A549 treated with GW870086 at 1 μM for 4 hours (cell line): ENCODE measurements at places on chromosomes 4 and X. TPM values are rescaled to one million over a fixed set of nuclear protein-coding genes. Genes with fewer than 3 reads are reported as not detected.

Gene POF1B
- total RNA-seq = 2.3 to 2.8 TPM (median 2.5 TPM) in 5 replicates

Gene FMR1NB
- not detected in 5 replicates for total RNA-seq

Gene ELOVL6
- 15.3 to 22.1 TPM (median 19.4 TPM) in 5 replicates for total RNA-seq

Gene ANK2
- 0.72 to 1.2 TPM (median 0.82 TPM) in 5 replicates for total RNA-seq

Gene MID1
- total RNA-seq = 24.8 to 43.0 TPM (median 39.0 TPM) in 5 replicates

Gene FGFRL1
- 15.5 to 22.5 TPM (median 18.9 TPM) in 5 replicates for total RNA-seq

Gene GLRB
- total RNA-seq = 0.66 to 0.85 TPM (median 0.74 TPM) in 5 replicates

Gene REELD1
- total RNA-seq = not detected in 5 replicates

Gene CXorf65
- not detected in 5 replicates for total RNA-seq

Gene SLC4A4
- total RNA-seq = 0.91 to 1.7 TPM (median 1.2 TPM) in 5 replicates

Gene KLHL13
- 0.11 to 0.47 TPM (median 0.27 TPM) in 5 replicates for total RNA-seq

Gene RHOXF2
- not detected in 5 replicates for total RNA-seq

Gene TRPC3
- total RNA-seq = 0.05 to 0.11 TPM (median 0.06 TPM) in 4 of 5 replicates, not detected in the other

Gene PHOX2B
- total RNA-seq = 0.05 TPM in 1 of 5 replicates, not detected in the others

Gene MTNR1A
- 0.27 to 0.56 TPM (median 0.39 TPM) in 5 replicates for total RNA-seq

Gene PDCL2
- not detected in 5 replicates for total RNA-seq

Gene STATH
- total RNA-seq = not detected in 5 replicates

Gene ALB
- total RNA-seq = 0.19 to 2.7 TPM in 2 of 5 replicates, not detected in the others

Gene CBR4
- 3.0 to 4.2 TPM (median 4.1 TPM) in 5 replicates for total RNA-seq

Gene VGLL1
- not detected in 5 replicates for total RNA-seq
